ENCODE measurements at places on chromosomes 11 and 22. TPM values are rescaled to one million over a fixed set of nuclear protein-coding genes. Genes with fewer than 3 reads are reported as not detected.

OR52E8 gene
- not detected for total RNA-seq

TMEM258 gene
- total RNA-seq, result 117 TPM

TUBA8 gene
- 8.2 TPM for total RNA-seq

TRPT1 gene
- total RNA-seq, result 35.5 TPM

MS4A7 gene
- 13.0 TPM for total RNA-seq

INPP5J gene
- total RNA-seq, result 5.0 TPM

OR5A1 gene
- not detected for total RNA-seq

TCN2 gene
- total RNA-seq, result 39.7 TPM

PTPN5 gene
- total RNA-seq, result 0.99 TPM

GAL gene
- not detected for total RNA-seq

IPO7 gene
- 113 TPM for total RNA-seq

ABTB2 gene
- total RNA-seq, result 17.6 TPM

JAML gene
- total RNA-seq, result 11.2 TPM

PHLDA2 gene
- total RNA-seq, result 6.2 TPM

C22orf31 gene
- 0.64 TPM for total RNA-seq

NRXN2 gene
- 33.2 TPM for total RNA-seq

MYOD1 gene
- 11.8 TPM for total RNA-seq

OR51E2 gene
- total RNA-seq, result 0.23 TPM

SEPTIN5 gene
- total RNA-seq, result 39.4 TPM

ANGPTL5 gene
- not detected for total RNA-seq

RIC3 gene
- total RNA-seq, result 11.2 TPM

TSPAN32 gene
- 7.0 TPM for total RNA-seq

MCHR1 gene
- total RNA-seq, result 0.29 TPM

GTSE1 gene
- 8.6 TPM for total RNA-seq

MUC6 gene
- total RNA-seq, result 5.0 TPM

GAL3ST3 gene
- total RNA-seq, result 12.8 TPM

CD44 gene
- 27.7 TPM for total RNA-seq

CNGA4 gene
- total RNA-seq, result 0.23 TPM

DAGLA gene
- total RNA-seq, result 3.6 TPM

PANX3 gene
- total RNA-seq, result not detected

TRABD gene
- total RNA-seq, result 23.7 TPM

MS4A4A gene
- total RNA-seq, result 7.9 TPM

USH1C gene
- total RNA-seq, result 28.3 TPM

KRTAP5-2 gene
- not detected for total RNA-seq

C22orf23 gene
- total RNA-seq, result 0.64 TPM

OR51B4 gene
- total RNA-seq, result 1.5 TPM

SEC14L6 gene
- 6.5 TPM for total RNA-seq

CCDC89 gene
- 3.7 TPM for total RNA-seq

H19 gene
- total RNA-seq, result 6,968 TPM

PC gene
- total RNA-seq, result 33.6 TPM

OR2D3 gene
- not detected for total RNA-seq

CHRDL2 gene
- 0.64 TPM for total RNA-seq

RBMXL2 gene
- total RNA-seq, result 0.64 TPM

CDKN1C gene
- total RNA-seq, result 286 TPM

ROBO4 gene
- total RNA-seq, result 25.2 TPM

SLC6A5 gene
- 0.18 TPM for total RNA-seq

BAIAP2L2 gene
- total RNA-seq, result 4.5 TPM

SUN2 gene
- 101 TPM for total RNA-seq
